Stimulated activated CD4-positive, alpha-beta T cell treated with anti-CD3 and anti-CD28 coated beads, TNF-alpha, amount 100 ng/mL, for 1 hour (primary cell): ENCODE measurements at places on chromosomes 5 and 9.

DNA sequence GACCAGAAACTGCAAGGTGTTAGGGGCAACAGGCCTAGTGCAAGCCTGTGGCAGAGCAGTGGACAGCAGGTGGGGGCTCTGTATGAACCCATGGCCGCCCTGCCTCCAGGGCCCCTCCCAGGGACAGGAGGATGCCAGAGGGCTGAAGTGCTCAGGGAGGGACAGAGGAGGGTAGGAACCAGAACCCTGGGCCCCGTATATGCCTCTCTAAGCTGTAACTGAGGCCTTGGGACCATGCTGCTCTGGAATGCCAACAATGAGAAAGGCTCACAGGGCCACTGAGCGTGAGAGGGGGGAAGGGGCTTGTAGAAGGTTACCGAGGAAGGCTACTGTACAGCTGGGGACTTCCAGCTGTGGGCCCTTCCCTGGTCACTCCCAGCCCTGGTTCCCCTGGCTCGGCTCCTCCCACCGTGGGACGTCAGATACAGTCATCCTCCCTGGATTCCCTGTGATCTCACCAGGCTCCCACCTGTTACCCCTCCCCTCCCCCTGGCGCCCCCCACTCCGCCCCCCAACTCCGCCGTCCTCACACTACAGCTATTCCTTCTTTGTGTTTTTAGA is 21.1 kb downstream of the AQP7 start:
- DNase-seq, result no peak

GRCh38 chr9:81874931-81875330 is 53.3 kb upstream of the SPATA31D4 start:
- no peak for DNase-seq

DNA sequence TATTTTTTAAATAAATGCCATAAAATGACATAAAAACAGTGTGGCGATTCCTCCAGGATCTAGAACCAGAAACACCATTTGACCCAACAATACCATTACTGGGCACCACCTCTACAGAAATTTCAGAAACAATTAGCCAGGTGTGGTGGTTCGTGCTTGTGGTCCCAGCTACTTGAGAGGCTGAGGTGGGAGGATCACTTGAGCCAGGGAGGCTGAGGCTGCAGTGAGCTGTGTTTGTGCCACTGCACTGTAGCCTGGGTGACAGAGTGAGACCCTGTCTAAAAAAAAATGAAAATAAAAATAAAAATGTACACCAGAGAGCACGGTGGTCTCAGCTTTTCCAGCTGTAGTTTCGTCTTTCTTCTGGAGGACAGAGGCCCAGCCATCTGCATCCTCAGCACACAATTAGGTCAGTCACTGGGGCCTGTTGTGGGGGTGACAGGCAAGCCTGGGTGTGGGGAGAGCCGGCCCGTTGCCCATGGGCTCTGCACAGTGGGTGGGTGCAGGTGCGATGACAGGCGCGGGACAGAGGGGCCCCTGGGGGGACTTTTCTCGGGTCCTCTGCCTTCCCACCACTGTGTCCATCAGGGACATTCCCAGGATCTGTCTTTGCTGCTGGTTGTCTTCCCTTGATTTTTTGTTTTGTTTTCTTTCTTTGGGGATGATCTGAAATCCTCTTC is 9.8 kb downstream of the COL5A1 start:
- DNase-seq, result no peak

DNA sequence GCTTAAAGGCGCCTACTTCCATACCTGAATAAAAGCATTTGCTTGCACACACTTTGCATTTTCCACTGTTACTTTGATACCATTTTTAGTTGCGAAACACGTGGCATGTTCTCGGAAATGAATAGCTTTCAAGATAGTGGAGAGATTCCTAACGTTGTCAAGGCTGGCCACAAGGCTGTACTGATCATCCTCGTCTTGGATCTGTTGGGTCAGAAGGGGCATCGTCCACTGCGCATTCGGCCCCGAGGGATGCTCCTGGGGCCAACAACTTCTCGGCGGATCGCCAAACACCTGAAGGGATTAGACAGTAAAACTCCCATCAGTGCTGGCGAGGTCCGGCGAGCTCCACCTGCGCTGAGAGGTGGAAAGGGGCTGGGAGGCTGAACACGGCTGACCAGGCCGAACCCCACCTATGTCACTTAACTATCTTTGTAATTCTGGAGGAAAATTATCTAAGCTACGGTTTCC is 599 bp downstream of the RAD1 start:
- DNase-seq, result peak; percentile 8

DNA sequence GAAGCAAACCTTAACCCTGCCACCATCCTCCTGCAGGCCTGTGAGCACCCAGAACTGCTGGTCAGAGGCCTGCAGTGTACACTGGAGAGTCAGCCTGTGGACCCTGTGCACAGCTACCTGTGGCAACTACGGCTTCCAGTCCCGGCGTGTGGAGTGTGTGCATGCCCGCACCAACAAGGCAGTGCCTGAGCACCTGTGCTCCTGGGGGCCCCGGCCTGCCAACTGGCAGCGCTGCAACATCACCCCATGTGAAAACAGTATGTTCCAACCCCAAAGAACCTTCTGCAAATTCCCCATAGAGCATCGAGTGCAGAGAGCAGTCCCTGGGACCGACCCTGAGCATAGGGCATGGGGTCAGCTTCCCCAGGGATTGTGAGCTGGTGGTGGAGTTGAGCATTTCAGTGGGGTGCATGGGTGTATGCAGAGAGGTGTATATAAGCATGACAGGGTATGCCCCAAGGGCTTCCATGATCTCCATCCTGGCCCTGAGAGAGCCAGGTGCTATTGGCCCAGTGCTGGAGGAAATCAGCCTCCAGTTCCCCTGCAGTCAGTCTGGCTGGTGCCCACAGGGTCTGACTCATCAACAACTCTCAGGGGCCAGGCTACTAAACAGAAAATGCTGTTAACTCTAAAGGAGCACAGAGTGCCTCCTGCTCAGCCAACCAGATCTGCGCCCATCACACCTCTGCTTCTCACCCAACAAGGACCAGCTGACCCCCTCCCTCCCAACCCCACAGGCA is 126.2 kb downstream of the SAXO1 start:
- DNase-seq, result no peak

- DNase-seq, result no peak
Measured at GRCh38 chr5:67395790-67396418, 199.3 kb upstream of the CD180 start.
